ENCODE measurements at places on chromosomes 7 and 10.

DNA sequence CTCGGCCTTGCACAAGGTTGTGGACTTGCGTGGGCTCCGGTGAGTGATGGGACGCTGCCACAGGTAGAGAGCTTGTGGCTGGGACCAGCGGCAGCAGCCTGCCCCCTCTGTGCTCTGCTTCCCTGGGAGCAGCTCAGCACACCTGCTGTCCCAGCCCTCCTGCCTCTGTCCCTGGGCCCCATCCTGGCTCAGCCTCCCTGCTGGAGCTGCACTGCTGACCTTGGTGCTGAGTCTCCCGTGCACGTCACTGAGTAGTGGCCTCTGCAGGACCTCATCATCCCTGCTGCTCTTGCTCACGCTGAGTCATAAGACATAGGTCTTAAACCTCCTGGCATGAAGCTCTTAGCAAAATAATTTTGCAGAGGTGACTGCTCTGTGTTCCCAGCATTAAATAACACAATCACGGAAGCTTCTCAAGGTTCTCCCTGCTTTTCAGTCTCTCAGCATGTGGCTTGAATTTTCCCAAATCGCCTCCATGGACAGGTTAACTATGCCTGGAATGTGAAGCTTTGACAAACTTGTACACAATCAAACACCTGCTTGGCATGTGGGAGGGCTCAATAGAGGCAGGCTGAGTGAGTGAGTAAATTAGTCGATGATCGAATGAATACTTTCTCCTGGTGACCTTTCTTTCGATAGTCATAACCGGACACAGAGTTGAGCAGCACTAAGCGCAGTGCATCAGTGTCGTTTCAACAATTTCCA, 63.8 kb upstream of the NPS start:
- no peak for DNase-seq

GRCh38 chr7:34756691-34757090, 98.7 kb downstream of the NPSR1 start:
- DNase-seq, result no peak

GRCh38 chr10:76195654-76196390, 764.4 kb downstream of the LRMDA start:
- peak; percentile 11 for DNase-seq

- no peak for DNase-seq
These were observed 47.8 kb upstream of the NKX2-3 start for GRCh38 chr10:99484626-99485581.

- no peak for DNase-seq
These were observed 2.7 kb downstream of the FZD9 start for GRCh38 chr7:73436031-73436929.

- DNase-seq, result no peak
These were observed 366.5 kb upstream of the SEMA3C start for GRCh38 chr7:81285142-81285871.

DNA sequence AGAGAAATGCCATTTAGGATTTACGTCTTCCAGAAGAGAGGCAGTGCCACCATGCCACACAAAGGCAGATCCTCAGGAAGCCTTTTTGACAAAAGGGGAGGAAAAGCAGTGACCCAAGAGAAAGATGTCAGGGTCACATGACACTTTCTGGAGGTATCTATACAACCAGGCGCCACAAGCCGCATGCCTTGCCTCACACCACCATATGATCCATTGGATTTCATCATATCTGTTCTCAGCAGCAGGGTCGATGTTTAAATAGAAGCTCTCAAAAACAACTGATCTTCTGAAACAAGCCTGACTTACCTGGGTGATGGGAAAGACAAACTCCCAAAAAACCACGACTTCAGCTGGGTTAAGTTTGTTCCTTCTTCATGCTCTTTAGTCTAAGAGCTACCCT, 52.5 kb upstream of the UNC5B start:
- no peak for DNase-seq

GRCh38 chr7:158699341-158699740, 5.3 kb downstream of the NCAPG2 start:
- no peak for DNase-seq

DNA sequence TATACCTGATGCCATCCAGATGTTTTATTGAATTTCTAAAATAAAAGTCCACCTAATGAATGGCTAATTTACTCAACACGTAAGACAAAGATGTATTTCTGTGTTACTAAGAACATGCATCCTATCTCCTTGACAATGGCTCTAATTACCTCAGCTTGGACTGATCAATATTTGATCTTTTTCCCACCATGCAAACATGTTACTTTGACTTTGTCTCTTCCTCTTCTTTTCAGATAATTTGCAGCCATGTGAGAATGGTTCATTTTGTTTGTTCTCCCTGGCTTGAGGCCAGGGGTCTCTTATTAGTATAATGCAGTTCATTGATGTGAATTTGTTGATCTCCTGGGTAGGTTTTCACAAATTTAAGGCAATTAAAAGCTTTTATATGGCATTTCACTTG, 302.1 kb downstream of the ADK start:
- DNase-seq, result no peak

- DNase-seq, result peak; percentile 33
These were observed 112.7 kb downstream of the REEP3 start for GRCh38 chr10:63633677-63634487.

GRCh38 chr10:21144047-21144446, 246.9 kb upstream of the NEBL start:
- no peak for DNase-seq

DNA sequence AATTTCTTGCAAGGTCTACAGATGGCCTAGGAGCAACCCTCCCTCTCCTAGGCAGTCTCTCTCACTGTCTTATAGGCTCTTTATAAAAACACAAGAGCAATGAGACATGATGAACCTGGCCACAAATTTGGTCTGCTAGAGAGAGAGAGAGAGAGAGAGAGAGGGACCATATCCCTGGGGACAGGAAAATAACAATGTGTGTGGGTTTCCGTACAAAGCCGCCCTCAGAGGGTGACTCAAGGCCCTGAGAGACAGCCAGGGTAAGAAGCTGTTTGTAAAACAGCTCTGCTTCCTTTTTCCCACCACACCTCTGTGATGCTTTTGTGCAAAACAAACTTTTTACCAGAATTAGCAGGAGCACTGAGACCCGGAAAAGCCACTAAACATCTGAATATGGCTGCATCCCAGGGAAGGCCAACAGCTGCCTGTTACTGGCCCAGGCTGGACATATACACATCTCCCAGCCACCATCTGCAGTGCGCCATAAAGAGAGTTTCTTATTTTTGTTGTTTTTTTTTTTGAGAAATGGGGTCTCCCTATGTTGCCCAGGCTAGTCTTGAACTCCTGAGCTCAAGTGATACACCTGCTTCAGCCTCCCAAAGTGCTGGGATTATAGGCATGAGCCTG, 18.4 kb downstream of the GIMAP5 start:
- DNase-seq, result no peak

- DNase-seq, result no peak
These were observed 180.3 kb downstream of the KCNMA1 start for GRCh38 chr10:77457266-77457665.

DNA sequence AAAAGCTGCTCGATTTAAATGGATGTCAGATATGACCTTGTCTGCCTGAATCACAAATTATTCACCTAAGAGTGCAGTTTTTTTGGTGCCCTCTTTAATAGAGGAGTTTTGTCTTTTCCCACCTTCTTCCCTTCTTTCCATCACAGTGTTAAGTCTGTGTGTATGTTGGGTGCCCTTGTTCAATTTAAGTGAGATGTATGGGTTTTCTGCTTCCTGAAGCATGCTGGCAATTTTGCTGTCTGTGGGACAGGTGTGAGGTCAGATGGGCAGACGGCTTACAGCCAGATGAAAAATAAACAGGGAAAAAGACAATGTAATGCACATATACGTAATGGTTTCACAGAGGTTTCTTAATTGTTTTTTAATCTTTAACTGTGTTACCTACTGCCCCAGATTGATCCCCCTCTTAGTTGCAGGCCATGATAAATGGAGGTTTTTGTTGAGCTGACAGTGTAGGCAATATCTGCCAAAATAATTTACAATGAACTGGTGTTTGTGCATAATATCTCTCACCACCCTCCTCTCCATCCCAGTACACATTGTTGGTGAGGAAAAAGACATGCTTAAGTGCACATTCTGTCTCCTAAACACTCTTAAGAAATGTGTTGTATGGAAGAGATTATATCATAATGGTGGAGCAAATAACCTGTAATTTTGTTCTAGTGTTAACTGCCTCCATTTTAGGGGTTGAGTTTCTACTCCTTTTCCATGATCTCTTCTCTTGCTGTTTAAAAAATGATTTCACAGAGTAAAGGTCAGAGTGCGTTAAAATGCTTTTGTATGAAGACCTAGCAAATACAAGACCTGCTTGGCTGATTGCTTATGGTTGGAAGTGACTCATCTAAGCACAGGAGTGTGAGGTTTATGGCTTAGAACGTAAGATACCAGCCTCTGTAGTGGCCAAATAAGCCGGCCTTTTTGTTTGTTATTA, 123.9 kb downstream of the LRRC4 start:
- no peak for DNase-seq

- no peak for DNase-seq
These were observed 403.6 kb downstream of the NRG3 start for GRCh38 chr10:82278401-82279182.
